Breast epithelium (tissue), 4 donors: ENCODE measurements at places on chromosomes 3 and 15. TPM values are rescaled to one million over a fixed set of nuclear protein-coding genes. Genes with fewer than 3 reads are reported as not detected.

DNA sequence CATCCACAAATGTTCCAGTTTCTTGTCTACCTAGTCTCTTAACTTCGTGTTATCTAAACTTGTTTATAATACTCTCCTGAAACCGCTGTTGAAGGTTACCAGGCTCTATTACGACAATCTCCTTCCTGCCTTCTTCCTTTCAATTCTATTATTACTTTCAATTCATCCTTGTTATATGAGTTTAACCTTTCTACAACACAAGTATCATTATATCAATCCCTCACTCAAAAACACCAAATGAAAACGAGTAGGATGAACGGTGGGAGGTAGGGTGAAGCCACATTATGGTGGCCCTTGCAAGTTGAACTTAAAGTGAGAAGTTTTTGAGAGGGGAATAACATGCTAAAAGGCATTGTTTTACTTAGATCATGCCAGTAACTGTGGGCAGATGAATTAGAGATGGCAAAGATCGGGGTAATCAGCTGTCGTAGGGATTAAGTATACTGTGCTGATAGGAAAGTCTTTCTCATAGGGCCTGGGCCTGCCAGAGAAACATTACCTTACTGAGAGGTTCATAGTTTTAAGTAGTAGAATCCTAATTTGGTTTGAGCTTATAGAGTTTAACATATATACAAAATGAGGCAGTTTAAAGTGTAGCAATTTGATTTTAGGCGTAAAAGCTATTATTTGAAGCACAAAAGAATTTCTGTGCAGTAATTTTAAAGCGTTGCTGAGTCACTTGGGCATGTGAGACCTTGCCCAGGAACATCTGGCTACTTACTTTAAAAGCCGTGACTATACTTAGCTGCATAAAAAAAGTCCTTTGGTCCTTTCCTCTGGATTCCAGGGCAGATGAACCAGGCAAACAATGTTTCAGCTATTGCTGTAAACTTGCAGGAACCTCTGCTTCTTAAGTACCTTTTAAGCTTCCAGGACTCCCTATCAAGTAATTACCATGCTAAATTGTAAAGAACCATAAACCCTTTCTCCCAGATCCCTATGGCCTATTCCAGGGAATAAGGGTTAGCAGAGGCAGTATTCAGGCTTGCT is 3.3 kb upstream of the CEP97 start:
- DNase-seq, result no peak
- no peaks in the 10 kb centered on the region for H3K36me3 ChIP-seq
- H3K27me3 ChIP-seq, result no peaks in the 10 kb centered on the region
- H3K27ac ChIP-seq, result no peak overlapping the region

- no peak overlapping the region for H3K27ac ChIP-seq
- H3K4me3 ChIP-seq, result no peak overlapping the region
- H3K27me3 ChIP-seq, result no peaks in the 10 kb centered on the region
- no peaks in the 10 kb centered on the region for H3K4me1 ChIP-seq
- no peaks in the 10 kb centered on the region for H3K36me3 ChIP-seq
Measured at GRCh38 chr3:141064255-141064926, 13.2 kb downstream of the SPSB4 start.

- no peak overlapping the region for H3K27ac ChIP-seq
- no peak for DNase-seq
- H3K27me3 ChIP-seq, result no peaks in the 10 kb centered on the region
- H3K4me3 ChIP-seq, result no peak overlapping the region
Measured at GRCh38 chr3:138817695-138818094, 17.0 kb downstream of the PIK3CB start.

DNA sequence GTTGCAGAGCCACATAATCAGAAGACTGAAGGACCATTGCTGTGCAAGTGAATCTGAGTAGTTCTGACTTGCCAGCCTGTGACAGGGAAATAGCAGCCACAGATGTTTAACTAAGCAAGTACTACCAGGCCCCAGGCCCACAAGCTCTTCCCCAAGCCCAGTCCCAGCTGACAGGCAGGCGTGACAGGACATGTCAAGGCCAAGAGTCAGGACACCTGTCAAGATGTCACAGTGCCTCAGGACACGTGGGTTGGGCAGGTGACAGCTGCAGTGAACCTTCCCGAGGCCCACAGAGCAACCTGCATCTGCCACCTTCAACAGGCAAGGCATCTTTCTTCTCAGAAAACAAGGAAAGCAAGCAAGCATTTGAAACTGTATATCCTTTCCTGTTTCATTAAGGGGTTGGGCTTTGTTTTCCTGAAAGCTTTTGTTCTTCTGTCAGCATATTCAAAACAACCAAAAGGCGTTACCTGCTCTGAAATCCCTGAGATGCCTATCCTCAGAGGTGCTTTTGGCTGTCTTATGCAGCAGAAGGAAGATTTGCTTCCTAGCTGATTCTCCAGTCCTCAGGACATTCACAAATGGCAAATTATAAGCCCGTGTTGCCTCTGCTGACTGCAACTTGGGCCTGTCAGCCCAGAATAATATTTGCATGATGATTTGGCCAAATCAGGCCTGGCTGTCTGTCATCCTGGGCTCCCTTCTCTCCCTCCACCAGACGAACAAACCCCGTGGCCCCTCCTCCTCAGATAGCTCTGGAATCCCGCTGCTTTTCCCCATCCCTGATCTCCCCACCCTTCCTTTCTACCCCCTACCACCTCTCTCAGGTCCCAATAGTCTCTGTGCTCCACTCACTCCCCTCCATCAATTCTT is 171.8 kb upstream of the WNT5A start:
- H3K36me3 ChIP-seq, result no peaks in the 10 kb centered on the region
- H3K27me3 ChIP-seq, result no peaks in the 10 kb centered on the region
- H3K27ac ChIP-seq, result no peak overlapping the region
- no peaks in the 10 kb centered on the region for H3K4me1 ChIP-seq
- no peak overlapping the region for H3K4me3 ChIP-seq
- DNase-seq, result no peak

- H3K36me3 ChIP-seq, result no peaks in the 10 kb centered on the region
- H3K27me3 ChIP-seq, result no peaks in the 10 kb centered on the region
- H3K27ac ChIP-seq, result no peak overlapping the region
- no peak overlapping the region for H3K4me3 ChIP-seq
- H3K4me1 ChIP-seq, result no peaks in the 10 kb centered on the region
Measured at GRCh38 chr3:145801696-145802095, 359.3 kb downstream of the PLOD2 start.

The CMTM7 gene
- total RNA-seq, result 111 TPM

GRCh38 chr15:46409841-46410301 is 775.0 kb downstream of the SQOR start:
- H3K4me3 ChIP-seq, result no peak overlapping the region
- DNase-seq, result no peak
- H3K27ac ChIP-seq, result no peak overlapping the region
- no peaks in the 10 kb centered on the region for H3K36me3 ChIP-seq
- no peaks in the 10 kb centered on the region for H3K27me3 ChIP-seq

The DNASE1L3 gene
- total RNA-seq, result 5.6 TPM

- no peaks in the 10 kb centered on the region for H3K4me1 ChIP-seq
- H3K27ac ChIP-seq, result no peak overlapping the region
- peaks cover 6% of the 10 kb centered on the region for H3K36me3 ChIP-seq
- H3K27me3 ChIP-seq, result no peaks in the 10 kb centered on the region
Measured at GRCh38 chr3:148227534-148227933, 470.2 kb upstream of the AGTR1 start.

DNA sequence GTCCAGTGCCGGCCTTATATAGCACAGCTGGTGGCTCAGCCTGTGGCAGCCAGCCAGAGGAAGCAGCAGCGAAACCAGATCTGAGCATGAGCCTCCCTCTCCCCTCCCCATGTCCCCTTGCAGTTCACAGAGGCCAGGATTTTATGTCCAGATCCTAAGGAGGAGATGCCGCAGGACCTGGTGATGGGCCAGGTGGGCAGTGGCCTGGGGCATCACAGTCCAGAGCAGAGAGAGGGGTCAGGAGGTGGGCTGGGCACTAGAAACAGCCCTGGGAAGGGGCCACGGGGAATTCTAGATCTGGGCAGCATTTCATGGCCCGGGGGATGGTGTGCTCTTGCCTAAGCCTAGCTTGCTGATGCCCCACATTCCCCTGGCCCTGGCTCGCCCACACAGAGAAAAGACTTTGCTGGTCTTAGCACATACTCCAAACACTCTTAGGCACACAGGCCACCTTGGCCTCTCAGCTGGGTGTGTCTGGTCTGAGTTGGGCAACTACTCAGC is 259 bp upstream of the CILP start:
- H3K36me3 ChIP-seq, result no peaks in the 10 kb centered on the region
- H3K27ac ChIP-seq, result peak overlapping the region; percentile 83
- DNase-seq, result no peak
- no peaks in the 10 kb centered on the region for H3K27me3 ChIP-seq

DNA sequence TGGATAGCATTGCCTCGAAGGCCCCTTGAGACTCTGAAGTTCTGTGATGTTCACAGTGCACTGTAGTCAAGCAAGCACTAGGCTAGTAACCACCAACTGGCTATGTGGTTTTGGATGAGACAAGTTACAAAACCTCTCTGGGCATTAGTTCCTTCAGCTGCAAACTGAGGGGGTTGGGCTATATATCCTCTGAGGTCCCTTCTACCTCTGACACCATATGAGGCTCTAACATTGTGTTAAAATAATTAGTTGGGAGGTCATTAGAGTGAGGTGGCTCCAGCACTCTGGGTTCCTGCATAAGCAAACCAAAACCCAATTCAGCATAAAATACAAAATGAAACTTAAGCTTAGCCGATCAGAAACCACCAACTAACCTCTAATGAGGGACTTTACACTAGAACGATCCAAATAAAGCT is 209.5 kb upstream of the LRRN1 start:
- H3K27ac ChIP-seq, result no peak overlapping the region
- no peak overlapping the region for H3K4me3 ChIP-seq
- no peaks in the 10 kb centered on the region for H3K4me1 ChIP-seq
- no peaks in the 10 kb centered on the region for H3K27me3 ChIP-seq

The TMEM212 gene
- 1.3 TPM for total RNA-seq
